ENCODE measurements at places on chromosomes 5 and 9.

- DNase-seq = no peak
Measured at GRCh38 chr5:83340511-83340918, 131.0 kb upstream of the VCAN start.

- DNase-seq = no peak
Measured at GRCh38 chr9:134475011-134475790, 148.9 kb downstream of the RXRA start.

DNA sequence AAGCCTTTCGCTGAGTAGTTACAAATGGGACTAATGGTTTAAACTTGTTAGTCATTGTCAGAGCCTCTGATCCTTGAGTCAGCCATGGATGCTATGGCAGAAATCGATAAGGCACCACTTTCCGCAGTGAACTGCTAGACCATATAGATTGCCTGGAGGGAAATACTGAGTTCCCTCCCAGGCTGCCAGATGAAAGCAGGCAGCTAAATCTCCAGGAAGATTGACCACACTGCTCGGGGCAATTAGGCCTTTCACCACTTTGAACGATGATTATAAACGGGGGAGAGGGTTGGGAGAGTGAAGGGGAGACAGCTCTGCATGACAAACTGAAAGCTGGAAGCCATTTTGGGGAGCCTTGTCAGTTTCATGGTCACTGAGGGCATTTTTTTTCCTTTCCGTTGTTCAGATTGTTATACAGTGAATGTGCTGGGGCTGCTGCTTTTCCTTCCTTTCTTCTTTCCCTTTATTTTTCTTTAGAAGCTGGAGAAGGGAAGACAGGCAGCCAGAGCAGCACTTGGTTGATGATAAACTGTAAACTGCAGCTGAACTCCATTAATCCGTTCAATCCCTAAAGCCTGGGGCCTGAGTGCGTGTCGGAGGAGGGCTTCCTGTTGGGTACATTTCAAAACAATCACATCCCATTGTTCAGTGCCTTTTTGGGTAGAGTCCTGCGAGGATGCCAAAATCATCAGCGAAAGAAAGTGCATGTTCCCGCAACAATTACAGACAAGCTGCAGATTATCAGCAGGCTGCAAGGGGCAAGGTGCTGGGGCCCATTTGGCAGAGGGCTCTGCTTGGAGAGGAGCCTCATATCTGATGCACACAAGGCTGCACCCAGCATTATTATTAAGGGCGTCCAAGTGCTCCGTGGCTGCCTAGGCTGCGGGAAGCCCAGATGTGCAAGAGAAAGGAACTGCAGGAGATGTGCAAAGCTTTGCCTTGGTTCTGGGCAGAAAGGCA, 308.4 kb downstream of the PSAT1 start:
- DNase-seq = no peak

DNA sequence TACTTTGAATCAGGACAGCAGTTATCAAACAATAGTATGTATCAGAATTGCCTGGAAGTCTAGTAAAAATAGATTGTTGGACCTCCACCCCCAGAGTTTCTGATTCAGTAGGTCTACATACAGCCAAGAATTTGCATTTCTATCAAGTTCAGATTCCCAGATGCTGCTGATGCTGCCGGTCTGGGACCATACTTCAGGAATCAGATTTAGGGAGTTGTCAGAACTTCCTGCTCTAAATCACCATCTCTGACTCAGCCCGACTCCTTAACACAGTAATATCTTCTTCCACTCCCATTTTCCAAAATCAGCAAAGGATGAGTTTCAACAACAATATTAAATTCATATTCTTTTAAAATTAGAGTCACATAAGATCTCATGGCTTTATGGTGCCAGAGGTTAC, 227.2 kb upstream of the TMEM161B start:
- DNase-seq = no peak

GRCh38 chr5:66704790-66705425, 108.7 kb downstream of the MAST4 start:
- DNase-seq = no peak

DNA sequence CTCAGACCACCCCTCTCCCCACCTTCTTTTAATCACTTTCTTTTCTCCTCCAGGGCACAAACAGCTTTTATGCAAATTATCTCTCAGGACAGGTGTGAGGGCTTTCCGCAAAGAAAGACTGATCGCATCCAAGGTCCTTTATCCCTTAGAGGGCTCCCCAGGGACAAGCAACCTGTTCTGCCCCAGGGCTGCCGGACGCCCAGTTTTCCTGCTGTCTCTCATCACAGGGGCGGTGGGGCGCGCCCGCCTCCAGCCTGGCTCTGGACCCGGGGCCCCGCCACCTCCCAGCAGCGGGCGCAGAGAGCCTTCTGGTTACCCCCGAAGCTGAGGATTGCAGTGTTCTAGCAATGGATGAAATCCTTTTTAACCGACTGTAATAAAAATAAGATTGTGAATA, 266.1 kb downstream of the CWC27 start:
- no peak for DNase-seq

- no peak for DNase-seq
Measured at GRCh38 chr9:14909181-14909580, 1.0 kb downstream of the FREM1 start.

DNA sequence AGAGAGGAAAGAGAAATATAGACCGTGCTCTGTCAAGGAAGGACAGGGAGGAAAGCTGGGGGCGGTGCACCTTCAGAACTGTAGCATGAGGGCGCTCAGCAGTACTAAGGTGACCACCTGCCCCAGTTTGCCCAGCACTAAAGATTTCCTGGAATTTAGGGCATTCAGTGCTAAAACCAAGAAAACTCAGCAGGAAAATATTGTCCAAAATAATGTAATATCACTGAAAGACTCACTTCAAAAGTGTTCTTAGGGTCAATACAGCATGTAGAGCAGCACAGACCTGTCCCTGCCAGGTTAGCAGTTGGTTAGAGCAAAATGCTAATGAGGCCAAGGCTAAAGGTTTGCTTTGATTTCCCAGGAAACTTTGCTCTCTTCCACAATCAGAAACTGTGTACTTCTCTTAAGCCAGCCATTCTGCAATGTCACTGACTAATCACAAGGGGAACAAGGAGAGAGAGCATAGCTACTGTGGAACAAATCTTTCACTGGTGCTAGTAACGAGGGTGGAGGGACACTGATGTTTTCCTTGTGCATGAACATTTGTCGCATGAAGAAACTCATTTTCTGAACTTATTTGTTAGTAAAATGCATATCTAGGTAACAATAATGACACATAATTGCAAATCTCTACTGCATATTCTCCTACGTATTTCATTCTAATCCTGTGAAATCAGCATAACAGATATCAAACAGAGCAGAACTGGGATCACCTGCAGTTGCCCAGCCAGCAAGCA, 53.0 kb upstream of the GRAMD2B start:
- DNase-seq = no peak
